ENCODE measurements at places on chromosomes 16 and 17.

- no peak for DNase-seq
Observed at GRCh38 chr16:73214825-73215677, 167.1 kb upstream of the ZFHX3 start.

DNA sequence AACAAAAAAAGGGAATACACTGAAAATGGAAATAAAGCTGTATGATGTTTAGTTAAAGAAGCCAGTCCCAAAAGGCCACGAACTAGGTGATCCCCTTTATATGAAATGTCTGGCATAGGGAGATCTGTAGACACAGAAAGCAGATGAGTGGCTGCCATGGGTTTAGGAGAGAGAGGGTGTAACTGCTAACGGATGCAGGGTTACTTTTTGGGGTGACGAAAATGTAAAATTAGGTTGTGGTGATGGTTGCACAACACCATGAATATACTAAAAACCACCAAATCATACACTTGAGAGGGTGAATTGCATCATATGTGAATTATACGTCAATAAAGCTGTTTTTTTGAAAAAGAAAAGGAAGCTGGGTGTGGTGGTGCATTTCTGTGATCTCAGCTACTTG is 99.6 kb downstream of the ADCY9 start:
- no peak for DNase-seq

- DNase-seq: no peak
Observed at GRCh38 chr16:11499295-11500089, 87.2 kb downstream of the LITAF start.

DNA sequence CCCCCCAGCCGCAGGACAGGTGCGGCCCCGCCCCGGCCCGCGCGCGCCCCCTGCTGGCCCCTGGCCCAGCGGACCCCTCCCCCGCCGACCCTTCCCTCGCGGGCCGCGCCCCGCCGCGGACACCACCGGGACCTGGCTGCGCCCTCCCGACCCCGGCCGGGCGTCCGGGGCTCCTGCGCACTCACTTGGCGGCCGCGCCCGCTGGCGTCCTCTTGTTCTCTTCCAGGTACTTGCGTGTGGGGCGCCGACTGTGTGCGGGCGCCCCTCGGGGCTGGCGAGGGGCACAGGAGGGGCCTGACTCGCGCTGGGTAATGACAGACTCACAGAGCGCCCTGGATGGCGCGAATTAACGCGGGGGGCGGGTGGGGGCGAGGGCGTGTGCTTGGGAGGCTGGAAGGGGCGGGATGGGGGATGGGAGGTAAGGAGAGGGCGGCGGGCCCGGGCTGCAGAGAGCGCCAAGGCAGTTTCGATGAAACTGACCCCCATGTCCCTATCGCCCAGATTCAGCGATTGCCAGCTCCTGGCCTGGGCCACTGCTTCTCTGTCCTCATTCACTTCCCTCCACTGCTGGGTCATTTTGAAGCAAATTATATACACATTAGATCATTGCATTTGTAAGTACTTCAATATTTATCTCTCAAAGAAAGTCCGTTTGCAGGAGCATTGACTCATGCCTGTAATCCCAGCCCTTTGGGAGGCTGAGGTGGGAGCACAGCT is 445 bp upstream of the DBNDD1 start:
- no peak for DNase-seq

- no peak for DNase-seq
Observed at GRCh38 chr17:76570877-76571471, 14.7 kb downstream of the ST6GALNAC2 start.

DNA sequence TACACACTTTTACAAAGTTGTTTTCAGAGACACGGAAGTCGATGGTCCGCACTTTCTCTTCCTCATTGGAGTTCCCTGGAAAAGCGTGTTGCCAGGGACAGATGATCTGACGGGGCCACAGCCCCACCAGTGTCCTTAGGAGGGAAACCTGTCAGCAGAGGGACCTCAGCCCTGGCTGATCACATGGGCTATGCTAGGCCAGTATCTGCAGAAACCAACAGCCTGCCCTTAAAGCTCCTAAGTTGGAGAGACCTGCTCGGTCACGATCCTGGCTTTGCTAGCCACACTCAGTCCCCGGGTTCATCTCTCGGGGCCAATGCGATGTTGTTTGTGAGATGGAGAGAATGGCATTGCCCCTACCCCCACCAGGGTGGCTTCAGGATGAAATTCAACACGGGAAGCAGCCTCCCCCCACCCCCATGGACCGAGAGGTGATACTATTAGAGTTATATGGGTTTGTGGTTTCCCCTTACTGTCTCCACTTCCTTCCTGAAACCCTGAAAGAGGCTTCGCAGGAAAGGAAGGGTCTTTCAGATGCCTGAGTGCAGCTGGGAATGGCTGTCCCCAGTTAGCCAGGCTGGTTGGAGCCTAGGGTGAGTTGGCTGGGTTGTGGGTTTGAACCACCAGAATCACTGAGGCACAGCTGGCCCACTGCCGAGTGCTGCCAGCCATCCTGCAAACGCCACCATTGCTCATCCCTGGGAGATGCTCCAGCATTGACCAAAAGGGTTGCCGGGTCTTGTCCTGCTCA is 16.6 kb downstream of the RMI2 start:
- DNase-seq: no peak

DNA sequence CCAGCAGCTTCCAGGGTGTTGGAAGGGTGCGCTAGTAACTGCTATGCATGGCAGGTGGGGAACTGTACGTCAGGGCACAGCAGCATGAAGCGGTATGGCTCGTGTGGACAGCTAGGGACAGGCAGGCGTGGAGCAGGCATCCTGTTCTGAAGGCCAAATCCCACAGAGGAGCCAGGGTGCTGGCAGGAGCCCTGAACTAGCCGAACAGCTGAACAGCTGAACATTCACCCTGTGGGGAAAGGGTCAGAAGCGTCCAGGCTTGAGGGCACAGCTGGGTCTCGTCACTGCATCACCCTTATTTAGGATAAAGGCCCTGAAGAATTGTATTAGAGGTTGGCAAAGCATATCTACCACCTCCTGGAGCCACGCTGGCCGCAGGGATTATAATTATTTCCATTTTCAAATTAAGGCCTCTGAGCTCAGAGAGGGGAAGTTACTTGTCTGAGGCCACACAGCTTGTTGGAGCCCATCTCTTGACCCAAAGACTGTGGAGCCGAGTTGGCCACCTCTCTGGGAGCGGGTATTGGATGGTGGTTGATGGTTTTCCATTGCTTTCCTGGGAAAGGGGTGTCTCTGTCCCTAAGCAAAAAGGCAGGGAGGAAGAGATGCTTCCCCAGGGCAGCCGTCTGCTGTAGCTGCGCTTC is 3.3 kb upstream of the STH start:
- no peak for DNase-seq

DNA sequence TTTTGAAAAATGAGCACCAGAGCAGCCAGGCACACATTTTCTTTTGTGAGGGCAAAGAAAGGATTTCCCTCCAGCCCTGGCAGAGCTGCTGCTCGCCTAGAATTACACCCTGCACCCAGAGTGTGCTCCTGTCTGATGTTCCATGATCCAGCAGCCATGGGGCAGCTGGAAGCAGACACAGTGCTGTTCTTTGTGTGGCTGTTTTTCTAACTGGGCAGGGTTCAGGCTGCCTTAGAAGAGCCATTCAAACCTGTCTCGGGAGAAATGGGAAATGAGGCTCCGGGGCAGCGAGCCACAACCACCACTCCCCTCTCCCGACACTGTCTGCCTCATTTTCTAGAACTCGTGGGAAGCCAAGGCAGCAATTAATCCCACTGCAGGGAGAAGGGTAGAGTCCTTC is 28.9 kb downstream of the LITAF start:
- no peak for DNase-seq

DNA sequence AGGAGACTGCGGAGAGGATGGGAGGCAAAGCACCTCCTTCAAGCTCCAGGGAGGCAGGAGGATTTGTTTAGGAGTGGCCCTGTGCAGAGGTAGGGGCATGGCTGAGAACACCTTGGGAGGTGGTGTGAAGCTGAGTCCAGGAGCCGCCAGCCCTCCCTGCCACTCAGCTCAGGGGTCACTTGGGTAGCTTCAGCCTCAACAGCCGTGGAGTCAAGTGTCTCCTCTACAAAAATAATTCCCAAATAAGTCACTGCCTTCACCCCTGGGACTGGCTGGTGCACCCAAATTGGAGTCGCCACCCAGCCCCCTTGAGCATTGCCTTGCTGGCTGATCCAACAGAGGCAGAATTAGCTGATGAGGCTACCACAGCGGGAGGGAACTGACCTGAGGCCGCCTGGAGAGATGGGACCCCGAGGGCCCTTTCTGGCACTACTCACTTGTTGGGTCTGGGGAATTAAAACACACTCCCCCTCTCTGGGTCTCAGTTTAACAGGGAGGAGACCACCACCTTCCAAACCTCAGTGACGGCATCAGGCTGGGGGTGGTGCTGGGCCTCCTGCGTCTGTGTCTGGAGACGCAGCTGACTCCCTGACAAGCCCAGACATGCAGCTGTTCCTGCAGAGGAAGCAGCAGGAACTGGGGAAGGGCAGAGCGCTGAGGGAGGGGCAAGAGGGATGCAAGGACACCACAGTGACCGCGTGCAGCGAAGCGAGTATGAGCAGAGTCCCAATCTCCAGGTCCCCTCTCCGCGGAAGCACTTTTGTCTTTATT is 87.9 kb upstream of the TOB1 start:
- no peak for DNase-seq

DNA sequence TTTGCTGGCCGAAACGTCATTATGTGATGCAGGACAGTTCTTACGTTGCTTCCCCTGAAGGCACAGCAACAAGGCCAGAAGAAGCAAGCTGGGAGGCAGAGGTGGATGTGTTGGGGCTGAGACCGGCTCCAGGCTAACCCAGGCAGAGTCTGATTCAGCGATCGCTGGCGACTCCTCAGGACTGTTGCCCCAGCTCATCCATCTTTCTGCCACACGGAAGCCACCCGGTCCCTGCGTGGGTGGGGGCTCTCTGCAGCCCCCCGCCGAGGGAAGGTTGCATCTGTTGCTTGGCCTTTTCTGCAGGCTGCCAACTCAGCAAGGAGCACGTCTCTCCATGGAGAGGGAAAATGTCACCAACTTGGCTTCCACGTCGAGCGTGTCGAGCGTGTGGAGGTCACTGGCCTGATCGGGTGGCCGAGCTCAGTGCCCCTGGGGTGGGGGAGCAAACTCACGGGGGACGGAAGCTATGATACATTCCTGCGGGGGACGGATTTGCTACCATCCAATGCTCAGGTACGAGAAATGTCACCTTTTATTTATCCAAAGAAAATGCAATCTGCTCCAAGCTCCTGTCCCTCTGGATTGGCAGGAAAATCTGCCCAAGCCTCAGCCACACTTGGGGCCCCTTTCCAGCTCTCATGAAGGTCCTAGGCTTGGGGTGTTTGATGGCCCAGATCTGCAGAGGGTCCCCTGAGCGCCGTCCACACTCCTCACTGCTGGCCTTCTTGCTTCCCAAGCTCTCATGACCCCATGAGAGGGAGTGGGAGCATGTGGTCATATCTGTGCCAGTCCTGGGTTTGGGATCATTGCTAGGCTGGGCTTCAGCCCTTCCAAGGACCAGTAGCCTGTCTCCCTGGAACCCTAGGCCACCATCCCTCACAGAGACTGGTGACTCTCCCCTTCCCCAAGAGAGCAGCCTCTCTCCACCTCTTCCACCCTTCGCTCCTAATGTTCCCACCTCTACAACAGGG is 69.4 kb downstream of the RPH3AL start:
- no peak for DNase-seq

- no peak for DNase-seq
Observed at GRCh38 chr16:1620391-1620790, 8.2 kb downstream of the CRAMP1 start.

DNA sequence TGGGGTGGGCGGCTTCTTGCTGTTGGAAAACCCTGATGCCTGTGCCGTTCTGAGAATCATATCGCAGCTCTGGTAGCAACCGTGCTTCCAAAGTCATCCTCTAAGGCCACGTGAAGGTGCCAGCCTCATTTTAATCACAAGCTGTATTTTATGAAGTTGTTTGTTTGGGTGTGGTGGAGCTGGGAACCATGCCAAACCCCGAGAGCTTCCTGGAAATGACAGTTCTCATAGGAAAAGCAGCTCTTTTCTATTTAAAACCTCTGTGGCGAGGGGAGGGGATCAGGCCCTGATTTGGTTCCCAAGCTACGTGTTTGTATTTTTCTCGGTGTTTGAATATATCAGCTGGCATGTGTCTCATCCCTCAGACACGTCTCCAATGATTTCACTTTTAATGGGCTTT is 21.7 kb downstream of the KNOP1 start:
- peak; percentile 22 for DNase-seq

DNA sequence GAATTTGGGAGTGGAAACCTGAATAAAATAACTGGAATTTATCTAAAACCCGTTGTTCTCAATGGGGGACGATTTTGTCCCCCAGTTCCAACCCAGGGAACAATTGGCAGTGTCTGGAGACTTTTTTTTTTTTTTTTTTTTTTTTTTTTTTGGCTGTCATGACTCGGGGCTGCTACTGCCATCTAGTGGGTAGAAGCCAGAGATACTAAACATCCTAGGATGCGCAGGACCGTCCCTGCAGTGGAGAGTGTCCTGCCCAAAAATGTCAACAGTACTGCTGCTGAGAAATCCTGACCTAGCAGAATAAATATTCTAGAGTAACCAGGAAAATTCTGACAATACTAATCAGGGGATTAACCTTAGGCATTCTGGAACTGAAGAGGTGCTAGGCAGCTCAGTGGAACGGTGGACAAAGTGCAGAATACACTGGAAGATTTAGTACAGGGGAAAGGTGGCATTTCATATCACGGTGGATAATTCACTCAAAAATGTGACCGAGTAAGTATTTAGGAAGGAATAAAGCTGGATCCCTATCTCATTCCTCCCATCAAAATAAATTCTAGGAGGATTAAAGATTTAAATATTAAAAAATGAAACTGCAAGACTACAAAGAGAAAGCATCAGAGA is 107.6 kb downstream of the SPECC1 start:
- DNase-seq: peak; percentile 8

GRCh38 chr17:48624544-48625494 is 1.3 kb downstream of the HOXB9 start:
- DNase-seq: no peak

- DNase-seq: no peak
Observed at GRCh38 chr16:19145010-19145409, 23.0 kb upstream of the SYT17 start.

- no peak for DNase-seq
Observed at GRCh38 chr16:55835581-55835980, 2.7 kb upstream of the CES1 start.

GRCh38 chr16:71748226-71748625 is 23.7 kb upstream of the PHLPP2 start:
- DNase-seq: no peak

GRCh38 chr17:75370286-75370915 is 35.1 kb downstream of the GRB2 start:
- DNase-seq: no peak

DNA sequence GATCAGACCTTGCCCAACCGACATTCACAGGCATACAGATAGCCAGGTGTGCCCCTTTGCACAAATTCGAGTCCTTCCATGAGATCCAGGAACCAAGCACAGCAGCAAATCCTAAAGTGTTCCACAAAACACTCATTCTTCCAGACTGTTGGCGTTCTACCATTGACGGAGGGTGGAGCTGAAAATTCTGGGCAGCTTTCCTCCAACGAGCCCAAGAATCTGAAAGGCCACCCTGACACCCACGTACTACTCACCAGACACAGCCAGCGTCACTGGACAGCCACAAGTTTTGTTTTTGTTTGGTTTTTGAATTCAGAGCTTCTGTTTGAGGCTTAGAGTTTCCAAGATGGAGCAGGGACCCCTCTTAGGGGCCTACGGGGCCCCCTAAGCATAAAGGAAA is 83.8 kb downstream of the PMP22 start:
- no peak for DNase-seq

- no peak for DNase-seq
Observed at GRCh38 chr16:22018559-22018958, 10.6 kb downstream of the MOSMO start.

- no peak for DNase-seq
Observed at GRCh38 chr17:39175695-39176093, 9.7 kb upstream of the ARL5C start.
